ENCODE measurements at places on chromosomes 12 and 14.

- DNase-seq, result no peak
These were observed 125.3 kb downstream of the DAD1 start for GRCh38 chr14:22463763-22464173.

- DNase-seq, result no peak
These were observed 139.0 kb upstream of the LRIG3 start for GRCh38 chr12:59059088-59059935.

- no peak for DNase-seq
These were observed 23.5 kb downstream of the HIP1R start for GRCh38 chr12:122858591-122859302.

- no peak for DNase-seq
These were observed 21.5 kb upstream of the SSTR1 start for GRCh38 chr14:38186216-38186615.

- DNase-seq, result no peak
These were observed 44.9 kb downstream of the LGMN start for GRCh38 chr14:92703516-92703915.

DNA sequence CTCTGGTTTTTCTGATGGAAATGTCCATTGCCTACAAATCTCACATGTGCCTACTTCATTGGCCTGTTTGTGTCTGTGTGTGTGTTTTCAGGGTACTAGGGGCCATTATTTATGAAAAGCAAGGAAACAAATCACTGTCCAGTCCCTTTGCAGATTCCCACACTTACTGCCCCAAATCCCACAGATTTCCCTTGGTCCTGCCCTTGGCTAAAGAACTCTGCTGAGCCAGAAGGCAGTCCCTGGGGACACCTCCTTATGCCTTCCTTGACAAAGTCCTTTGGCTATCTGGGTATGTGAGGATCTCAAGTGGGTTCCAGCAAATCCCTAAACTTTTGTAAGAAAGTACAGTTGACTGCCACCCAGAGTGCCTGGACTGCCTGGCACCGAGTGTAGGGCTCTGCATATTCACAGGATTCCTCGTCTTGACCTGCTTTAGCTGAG is 388.1 kb downstream of the BCAT1 start:
- no peak for DNase-seq

DNA sequence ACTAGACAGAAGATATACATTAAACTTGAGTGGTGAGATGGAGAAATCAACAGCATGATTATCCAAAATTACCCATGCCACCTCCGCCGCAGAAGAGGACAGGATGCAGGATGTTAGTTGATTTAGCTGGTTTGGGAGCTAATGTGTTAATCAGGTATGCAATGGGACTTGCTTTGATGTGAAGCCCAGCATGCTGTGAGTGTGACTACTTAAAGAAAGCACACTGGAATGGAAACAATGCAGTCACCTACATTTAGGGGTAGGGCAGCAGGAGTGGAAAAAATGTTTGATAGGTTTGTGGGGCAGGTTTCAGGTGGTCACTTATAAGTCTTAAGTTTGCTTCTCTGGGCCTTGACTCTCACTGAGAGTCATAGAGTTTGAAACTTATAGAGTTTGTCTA is 170.0 kb upstream of the DAAM1 start:
- DNase-seq, result no peak

- DNase-seq, result no peak
These were observed 94.7 kb upstream of the SFSWAP start for GRCh38 chr12:131616043-131616700.

DNA sequence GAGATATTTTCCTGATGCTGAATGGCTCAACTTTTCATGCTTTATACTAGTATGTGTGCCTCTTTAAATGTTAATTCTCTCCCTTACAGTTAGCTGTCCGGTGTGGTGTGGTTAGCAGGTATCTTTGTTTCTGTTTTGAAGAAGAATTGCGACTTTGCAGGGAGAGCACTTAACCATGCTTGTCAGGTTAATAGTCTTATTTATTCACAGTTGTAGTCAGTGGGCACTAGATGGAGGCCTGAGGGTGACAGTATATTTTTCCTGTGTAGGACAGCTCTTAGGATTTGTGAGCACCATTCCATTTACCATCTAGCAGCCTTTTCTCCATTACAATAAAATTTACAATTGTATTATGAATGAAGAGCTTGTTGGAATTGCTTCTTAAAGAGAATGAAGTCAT is 34.9 kb downstream of the PDE3A start:
- DNase-seq, result no peak

DNA sequence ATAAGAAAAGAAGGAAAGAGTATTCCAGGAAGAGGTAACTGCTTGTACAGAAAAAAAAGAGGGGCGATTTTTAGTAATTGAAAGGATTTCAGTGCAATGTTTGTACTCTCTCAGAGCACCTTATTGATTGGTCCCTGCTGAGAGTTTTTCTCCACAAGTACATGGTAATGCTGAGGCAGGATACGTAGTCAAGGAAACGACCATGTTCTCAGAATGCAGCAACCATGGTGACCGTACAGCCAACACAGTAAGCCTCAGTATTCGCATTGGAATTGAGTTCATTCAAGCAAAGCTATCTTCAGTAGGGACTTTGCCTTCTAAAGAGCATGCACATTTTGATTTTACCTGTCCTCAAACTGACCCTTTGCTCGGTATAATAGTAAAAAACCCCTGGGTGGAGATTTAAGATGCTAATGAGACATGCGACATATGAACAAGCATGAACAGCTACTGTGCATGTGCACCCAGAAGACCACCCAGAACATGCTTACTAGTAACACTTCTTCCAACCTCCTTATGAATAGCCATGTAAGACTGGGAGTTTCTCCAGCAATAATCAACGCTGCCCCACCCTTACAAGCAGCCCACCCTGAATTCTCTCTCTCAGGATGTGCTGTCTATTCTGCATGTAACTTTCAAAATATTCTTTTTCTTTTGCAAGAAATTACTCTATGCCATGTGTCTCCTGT is 6.2 kb upstream of the SLC41A2 start:
- peak; percentile 31 for DNase-seq

Measured in DMS153 (cell line).